ENCODE measurements at places on chromosomes 6 and 20.

DNA sequence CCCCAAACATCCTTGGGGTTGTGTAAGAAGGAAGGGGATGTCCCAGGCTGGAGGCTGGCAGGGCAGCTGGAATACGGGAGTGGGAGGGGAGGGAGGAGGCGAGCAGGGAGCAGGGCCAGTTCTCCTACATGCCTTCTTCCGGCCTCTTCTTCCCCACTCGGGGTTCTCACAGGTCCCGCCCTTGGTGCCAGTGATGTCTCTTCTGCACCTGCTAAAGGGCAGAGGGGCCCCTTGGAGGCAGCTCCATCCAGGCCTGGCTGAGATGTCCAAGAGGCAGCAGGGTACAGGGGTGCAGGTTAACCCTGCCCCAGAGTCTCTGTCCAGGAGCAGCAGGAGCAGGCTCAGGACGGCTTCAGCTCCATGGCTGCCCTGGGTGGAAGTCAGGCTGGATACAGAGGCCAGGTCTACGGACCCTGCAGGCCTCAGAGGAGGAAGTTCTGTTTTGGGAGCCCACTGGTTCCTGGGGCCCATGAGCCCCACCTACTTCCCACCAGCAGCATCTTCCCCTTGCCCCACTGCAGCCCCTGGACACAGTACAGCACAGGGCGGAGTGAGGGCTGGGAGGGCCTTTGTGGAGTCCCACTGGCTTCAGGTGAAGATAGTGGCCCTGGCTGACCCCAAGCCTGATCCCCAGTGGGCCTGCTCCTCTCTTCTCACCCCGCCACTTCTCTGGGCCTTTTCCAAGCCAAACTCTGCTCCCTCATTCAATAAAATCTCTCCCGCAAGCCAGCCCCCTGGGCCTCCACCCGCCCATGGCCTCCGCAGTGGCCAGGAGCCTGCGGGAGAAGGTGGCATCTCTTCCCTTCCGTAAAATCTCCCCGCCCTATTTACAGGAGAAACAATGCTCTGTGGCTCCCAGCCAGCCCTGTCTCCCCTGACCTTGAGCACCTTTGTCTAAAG lies 60.4 kb downstream of the YTHDF1 start:
- DNase-seq: no peak

GRCh38 chr6:47323321-47323720 lies 13.6 kb upstream of the TNFRSF21 start:
- no peak for DNase-seq

- no peak for DNase-seq
Measured at GRCh38 chr20:51412951-51413481, 129.5 kb downstream of the NFATC2 start.

GRCh38 chr20:1537731-1538058 lies 19.8 kb downstream of the SIRPD start:
- DNase-seq: no peak

DNA sequence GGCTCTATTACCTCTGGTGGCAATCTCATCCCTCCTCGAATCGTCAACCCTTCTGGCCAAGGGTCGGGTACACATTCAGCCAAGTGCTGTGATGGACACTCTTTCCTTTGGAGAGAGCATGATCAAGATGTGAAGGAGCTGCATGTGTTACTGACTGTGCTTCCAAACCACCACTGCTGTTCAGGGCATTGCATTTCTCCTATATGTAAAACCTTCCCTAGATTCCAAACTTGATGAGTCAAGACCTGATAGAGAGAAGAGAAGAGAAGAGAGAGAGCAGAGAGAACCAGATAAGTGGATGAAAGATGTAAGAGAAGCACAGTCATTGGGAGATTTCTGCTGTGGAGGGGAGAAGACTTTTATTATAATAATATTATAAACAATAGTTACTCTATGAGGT lies 162.2 kb downstream of the KCNQ5 start:
- DNase-seq: no peak

GRCh38 chr6:118659513-118660217 lies 8.3 kb upstream of the CEP85L start:
- DNase-seq: no peak

DNA sequence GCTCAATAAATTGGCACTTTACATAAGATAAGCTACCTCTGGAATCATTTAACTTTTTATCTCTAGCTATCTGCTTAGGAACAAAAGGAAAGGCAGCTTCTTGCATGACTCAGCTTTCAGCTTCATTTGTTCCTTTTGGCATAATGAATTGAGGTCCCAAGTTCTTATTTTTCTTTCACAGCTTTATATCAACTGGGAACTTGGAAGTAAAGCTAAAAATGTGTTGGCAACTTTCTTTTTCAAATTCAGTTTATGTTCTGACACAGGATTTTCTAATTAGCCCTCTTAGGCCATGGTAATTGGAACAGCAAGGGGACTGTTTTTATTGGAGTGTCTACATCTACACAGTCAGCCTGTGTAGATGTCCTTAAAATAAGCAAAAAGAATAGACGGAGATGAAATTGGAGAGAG lies 55.2 kb upstream of the MRAP2 start:
- no peak for DNase-seq

DNA sequence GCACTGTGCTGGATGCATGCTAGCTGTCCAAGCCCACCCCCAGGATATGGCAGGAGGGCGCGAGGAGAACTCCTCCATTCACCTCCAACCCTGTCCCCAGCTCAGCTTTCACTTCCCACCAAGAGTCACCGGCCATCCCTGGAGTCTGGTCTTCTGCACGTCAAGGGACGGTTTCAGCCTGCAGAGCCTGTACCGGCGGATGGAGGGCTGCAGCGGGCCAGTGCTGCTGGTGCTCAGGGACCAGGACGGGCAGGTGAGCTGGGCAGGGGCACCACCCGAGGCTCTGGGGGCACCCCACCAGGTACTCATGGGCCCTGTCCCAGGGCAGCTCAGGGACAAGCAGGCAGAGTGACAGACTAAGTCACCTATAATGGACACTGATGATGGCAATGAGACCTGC lies 3.0 kb downstream of the TLDC2 start:
- no peak for DNase-seq

- DNase-seq: no peak
Measured at GRCh38 chr6:128521282-128521632, 858 bp upstream of the PTPRK start.

- DNase-seq: no peak
Measured at GRCh38 chr20:21433329-21433890, 36.1 kb upstream of the NKX2-4 start.
